ENCODE measurements at places on chromosomes 7 and 10.

DNA sequence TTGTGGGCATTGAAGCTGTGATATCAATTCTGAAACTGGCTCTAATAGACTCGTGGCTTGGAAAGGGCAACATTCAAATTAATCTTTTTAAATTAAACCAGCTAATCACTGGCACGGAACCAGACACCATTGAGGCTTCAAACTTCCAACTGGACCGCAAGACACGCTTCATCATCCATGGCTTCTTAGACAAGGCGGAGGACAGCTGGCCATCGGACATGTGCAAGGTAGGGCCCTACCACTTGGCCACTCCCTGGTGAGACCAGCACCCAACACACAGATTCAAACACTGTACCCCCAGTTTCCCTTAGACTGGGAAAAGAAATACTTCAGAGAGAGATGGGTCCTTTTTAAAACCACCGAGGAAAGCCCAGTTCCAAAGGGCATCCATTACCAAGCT, 5.1 kb downstream of the PNLIPRP2 start:
- DNase-seq = no peak

DNA sequence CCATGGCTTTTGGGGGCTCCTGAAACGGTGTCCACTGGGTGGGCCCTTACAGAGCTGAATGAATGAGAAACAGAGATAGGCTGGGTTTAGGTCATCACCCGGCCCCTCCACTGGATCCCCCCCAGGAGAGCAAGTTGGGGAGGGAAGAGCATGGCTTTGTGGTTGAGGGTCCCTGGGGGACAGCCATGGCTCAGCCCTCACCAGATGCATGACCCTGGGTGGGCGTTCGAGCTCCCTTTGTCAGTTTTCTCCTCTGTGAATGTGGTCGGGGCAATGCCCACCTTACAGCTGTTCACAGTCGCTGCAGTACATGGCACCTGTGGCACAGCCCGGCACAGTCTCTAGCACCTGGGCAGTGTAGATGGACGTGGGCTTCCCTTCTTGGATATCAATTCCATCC, 40.6 kb upstream of the CXCL12 start:
- no peak for DNase-seq

DNA sequence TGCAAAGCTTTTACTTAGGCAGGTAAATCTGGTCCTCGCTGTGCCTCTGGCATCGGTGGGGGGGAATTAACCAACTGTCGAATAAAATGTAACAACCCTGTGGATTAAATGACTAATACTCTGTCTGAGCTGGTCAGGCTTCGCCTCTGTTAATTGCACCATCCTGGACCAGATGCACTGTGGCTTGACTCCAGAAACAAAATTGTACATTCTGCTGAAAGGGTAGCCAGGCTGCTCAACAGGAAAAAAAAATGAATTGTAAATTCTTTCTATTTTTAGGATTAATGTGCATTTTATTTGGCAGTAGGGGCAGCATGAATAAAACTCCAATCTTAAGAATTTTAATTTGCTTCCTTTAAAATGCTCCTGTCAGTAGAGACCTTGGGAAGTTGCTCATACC, 389.4 kb downstream of the SORCS1 start:
- DNase-seq = no peak

DNA sequence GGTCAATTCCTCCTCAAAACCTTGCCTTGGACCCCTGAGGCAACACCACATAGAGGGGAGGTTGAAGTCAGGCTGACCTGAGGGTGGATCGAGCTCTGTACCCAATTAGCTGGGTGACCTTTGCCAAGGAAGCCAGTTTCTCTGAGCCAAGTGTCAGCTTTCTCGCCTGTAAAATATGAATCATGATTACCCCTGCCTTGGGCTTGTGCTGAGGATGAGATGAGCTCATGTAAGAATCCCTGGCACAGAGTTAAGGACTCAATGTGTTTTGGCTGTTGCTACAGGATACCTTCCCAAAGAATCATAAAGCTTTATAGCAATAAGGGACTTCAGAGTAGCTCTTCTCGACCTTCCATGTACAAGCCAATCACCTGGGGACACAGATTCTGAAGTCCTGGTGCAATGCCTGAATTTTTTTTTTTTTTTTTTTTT, 43.5 kb upstream of the CACUL1 start:
- no peak for DNase-seq

- DNase-seq = peak; percentile 9
Measured at GRCh38 chr7:32890010-32890792, 1.4 kb downstream of the KBTBD2 start.

GRCh38 chr7:70334871-70335270, 736.6 kb downstream of the AUTS2 start:
- DNase-seq = no peak

- no peak for DNase-seq
Measured at GRCh38 chr10:48231178-48231577, 43.3 kb downstream of the FRMPD2 start.

DNA sequence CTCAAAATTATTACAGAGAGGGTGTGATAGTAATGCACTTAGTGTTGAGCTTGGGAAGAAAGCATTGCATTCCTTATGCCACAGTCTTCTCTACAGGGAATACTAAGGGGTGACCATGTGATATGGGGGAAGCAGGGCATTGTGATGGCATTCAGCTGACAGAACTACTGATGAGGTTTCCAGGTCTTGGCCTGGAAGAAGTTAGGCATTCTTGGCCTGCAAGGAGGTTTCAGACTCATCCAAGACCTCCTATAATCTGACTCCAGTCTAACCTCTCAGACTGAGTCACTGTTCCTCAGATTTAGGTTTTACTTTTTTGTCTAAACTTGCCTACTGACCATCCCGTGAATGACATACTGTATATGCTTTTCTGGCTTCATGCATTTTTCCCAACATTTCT, 7.9 kb downstream of the STMP1 start:
- DNase-seq = no peak

GRCh38 chr7:157502701-157503111, 165.9 kb downstream of the DNAJB6 start:
- DNase-seq = peak; percentile 14

GRCh38 chr10:70586348-70586930, 16.1 kb downstream of the PRF1 start:
- no peak for DNase-seq

- no peak for DNase-seq
Measured at GRCh38 chr7:4842319-4843064, 19.3 kb downstream of the PAPOLB start.

GRCh38 chr10:3820255-3820654, 35.2 kb upstream of the KLF6 start:
- DNase-seq = no peak

DNA sequence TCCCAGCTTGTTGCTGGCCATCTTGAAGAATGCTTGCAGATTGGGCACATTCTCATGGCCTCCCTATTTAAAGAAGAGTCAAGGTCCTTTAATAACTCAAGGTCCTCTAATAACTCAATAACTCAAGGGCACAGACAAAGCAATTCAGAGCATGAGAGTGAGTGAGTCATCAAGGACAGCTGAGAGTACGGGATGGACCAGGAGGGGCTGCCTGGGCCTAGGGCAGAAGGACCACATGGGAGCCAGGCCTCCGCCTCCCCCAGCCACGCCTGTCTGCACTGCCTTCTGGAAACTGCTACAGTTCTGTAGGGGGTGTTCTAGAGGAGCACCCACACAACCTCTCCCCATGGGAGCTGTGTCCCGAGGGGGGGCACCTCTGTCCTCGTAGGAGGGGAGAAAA, 48.9 kb downstream of the ZNF503 start:
- DNase-seq = no peak

DNA sequence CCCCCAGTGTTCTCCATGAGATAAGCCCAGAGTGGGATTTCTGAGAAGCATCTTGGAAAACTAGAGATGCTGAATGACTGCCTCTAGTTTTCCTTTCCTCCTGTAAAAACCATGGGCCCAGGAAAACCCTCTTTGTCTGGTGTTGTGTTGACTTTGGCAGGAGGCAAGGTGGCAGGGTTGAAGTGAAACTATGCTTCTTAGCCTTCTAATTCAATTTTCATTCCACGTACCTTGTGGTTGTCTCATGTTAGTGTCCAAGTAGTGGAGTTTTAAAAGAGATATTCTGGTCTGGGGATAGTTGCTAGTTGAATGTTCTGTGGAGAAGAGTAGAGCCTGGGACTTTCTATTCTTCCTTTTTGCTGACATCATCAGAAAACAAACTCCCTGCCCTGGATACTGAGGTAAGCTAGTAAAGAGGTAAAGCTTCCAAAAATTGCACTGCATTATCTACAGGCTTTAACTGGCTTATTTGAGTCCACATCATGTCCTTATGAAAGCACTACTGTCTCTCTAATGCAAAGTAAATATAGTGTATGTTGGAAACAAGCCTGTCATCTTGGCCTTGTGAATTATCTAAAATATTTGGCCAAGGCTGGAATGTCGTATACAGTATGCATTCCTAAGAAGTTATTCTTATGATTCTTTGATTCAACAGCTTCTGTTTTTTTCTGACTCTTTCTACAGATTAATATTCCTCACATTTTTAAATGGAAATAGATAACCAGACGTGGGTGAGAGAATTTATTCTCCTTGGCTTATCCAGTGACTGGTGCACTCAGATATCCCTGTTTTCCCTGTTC, at the start of gene OR2F2:
OR2F2 (plus strand) TSS at position 708 of the 800 bp plus-strand sequence; CDS start at position 708, 0 bp downstream.
- DNase-seq = no peak

- no peak for DNase-seq
Measured at GRCh38 chr7:147579148-147579547, 1011.4 kb upstream of the C7orf33 start.

- DNase-seq = no peak
Measured at GRCh38 chr7:22269963-22270362, 87.0 kb downstream of the RAPGEF5 start.

GRCh38 chr7:158312789-158313188, 274.8 kb downstream of the PTPRN2 start:
- DNase-seq = no peak

GRCh38 chr10:113754125-113754524, 2.6 kb downstream of the PLEKHS1 start:
- no peak for DNase-seq

DNA sequence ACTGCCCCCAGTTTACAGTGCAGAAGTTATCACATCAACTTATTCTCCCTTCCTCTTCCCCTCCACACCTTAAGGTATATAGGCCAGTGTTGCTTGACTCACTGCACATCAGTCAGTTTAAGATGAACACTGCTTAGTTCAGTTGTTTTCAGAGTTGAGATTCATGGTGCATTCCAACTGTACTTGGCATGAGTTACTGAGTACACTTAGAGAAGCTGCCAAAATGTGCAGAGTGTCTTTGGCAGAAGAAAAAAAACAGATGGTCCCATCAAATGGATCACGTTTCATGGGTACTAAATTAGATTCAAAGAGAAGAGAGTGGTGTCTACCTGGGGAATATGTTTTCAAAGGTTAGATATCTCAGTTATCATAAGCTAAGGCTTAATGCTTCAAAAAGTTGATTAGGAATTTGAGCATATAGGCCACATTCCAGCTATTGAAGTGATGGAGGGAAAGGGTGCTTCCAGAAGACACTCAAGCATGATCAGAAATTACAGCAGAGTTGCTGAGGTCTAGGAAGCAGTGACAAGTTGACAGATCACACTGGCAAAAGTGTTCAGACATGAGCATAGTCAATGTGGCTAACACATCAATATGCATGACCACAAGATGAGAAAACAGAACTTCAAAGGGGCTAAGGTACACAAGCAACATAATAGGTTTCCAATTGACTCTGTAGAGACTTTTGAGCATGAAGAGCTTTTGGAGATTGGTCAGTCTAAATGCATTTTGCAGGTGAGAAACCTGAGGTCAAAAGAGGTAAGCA, 579.2 kb upstream of the CELF2 start:
- no peak for DNase-seq

- no peak for DNase-seq
Measured at GRCh38 chr10:84862551-84862950, 534.2 kb downstream of the CCSER2 start.

GRCh38 chr10:110398419-110399105, 93.8 kb upstream of the SMNDC1 start:
- no peak for DNase-seq

- DNase-seq = no peak
Measured at GRCh38 chr7:84226759-84227158, 32.2 kb upstream of the SEMA3A start.

DNA sequence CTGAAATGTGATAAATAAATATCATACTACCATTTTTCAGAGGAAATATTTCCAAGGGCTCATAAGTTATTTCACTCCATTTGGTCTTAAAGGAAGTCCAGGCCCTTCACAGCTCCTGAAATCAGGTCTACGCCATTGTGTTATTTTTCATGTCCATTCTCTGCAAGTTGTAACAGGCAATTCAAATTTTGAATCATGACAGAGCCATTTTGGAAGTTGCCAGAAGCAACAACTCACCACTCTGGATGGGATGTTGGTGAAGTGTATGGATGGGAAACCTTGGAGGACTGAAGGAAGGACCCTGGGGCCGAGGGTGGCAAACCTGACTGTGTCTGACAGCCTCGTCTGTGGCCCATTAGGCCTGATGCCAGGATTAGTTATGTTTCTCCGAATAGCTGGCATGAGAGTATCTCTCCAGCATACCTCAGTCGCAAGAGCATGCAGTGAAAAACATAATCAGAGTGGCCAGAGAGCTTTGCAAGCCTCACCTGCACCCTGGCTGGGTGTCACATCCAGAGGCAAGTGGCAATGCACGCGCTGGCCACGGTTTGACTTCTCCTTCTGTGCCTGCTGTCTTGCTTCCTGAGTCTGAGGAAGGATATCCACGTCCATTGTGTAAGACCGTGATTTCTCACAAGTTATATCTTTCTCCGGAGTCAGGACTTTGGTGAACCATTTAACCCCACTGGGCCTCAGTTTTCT, 87.1 kb downstream of the NRP1 start:
- DNase-seq = no peak

DNA sequence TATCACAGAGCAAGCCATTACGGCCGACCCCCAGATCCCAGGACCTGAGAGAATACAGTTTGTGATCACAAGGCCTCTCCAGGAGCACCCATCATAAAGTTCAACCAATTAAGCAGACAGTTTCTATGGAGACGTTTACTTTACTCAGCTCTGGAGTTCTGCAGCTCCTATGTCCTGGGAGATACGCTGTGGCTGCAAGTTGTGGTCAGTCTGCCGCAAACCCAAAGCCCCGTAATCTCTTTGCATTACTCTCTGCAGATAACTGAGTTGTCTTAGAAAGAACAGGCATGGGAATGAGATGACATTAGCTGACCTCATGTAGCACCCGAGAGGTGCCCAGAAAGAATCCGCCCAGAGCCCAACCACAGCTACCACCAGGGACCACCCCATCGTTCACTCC, 305.1 kb downstream of the FGFR2 start:
- DNase-seq = no peak

DNA sequence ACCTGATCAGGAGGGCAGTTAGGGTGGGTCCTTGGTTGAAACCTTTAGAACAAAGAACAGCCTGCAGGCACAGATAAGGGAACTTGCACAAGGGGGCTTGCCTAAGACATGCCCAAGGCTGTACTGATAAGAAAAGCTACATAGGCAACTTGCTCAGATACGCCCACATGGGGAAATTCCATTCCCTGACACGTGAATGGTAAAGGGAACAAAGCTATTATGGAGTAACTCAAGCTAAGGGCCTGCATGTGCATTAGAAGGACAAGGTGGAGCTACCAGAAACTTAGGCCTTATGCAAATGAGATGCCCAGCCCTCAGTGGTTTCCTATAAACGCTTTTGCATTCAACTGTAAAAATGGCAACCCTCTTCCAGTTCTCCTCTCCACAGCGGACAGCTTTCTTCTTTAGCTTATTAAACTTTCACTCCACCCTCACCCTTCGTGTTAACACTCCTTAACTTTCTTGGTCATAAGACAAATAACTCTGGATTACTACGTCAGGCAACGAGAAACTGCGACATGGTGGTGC, 1192.1 kb upstream of the CELF2 start:
- no peak for DNase-seq

- DNase-seq = no peak
Measured at GRCh38 chr7:95435422-95435780, 573 bp upstream of the PON2 start.

- DNase-seq = no peak
Measured at GRCh38 chr7:5694221-5694754, 87.2 kb downstream of the RNF216 start.

- peak; percentile 47 for DNase-seq
Measured at GRCh38 chr7:92904244-92905131, 68.1 kb upstream of the CDK6 start.

All from stimulated activated CD8-positive, alpha-beta memory T cell treated with anti-CD3 and anti-CD28 coated beads, Interleukin-4, amount 100 ng/mL, for 1 hour (primary cell).